ENCODE measurements at places on chromosomes 7 and 10. TPM values are rescaled to one million over a fixed set of nuclear protein-coding genes. Genes with fewer than 3 reads are reported as not detected.

ZCWPW1 gene
- total RNA-seq: 2.6 TPM

PITX3 gene
- total RNA-seq: 1.7 TPM

TMED4 gene
- 69.2 TPM for total RNA-seq

DNA sequence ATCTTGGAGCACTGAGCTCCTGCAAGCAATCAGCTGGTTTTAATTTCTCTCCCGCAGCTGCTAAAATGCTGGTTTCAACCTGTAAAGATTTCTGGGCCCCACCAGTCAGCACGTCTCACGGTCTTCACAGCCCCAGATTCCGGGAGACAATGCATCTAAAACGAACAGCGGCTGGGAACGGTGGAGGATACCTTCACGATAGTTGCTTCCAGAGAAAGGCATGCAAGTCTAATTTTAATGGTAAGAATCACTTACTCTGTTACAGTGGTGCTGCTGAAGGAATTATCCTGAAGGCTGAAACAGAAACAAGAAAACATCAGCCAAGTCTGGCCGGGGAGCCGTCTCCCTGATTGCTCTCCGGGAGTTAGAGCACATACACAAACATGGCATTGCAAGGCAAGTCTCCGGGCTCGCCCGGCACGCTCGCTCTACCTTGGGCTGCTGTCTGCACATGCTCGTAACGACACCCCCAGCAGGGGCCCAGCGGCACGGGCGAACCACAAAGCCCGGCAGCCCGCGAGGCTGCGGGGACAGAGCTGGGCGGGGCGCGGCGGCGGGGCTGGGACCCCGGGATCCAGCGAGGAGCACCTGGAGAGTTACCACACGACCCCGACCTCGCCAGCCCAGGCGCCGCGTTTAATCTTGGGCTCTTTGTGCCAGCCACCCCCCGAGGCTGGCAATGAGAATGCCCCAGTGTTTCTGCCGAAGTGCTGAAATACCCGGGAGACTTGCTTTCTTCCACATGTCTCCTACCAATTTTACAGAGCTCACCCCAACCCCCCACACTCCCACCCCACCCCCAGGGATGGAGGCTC is at the start of gene FAM13C:
FAM13C (minus strand) TSS at position 406 of the 815 bp plus-strand sequence; CDS start at position 317, 89 bp downstream.
- peak; percentile 47 for DNase-seq

DNA sequence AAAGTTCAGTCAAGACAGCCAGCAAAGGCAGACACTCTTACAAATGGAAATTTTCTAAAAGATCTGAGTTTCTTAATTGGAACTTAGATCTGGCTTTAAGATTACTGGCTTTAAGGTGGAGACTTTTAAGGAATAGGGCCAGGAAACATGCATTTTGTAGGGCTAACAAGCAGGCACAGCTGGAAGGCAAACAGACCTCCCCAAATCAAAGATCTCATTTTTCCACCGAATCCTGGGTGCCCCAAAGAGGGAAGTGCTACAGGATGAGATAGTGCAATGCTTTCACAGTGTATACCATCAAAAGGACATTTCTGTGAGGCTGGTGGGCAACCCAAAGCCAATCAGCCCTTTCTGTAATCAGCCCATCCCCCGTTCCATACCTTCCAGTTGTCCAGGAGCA is 27.4 kb downstream of the MRPL32 start:
- no peak for DNase-seq

DNA sequence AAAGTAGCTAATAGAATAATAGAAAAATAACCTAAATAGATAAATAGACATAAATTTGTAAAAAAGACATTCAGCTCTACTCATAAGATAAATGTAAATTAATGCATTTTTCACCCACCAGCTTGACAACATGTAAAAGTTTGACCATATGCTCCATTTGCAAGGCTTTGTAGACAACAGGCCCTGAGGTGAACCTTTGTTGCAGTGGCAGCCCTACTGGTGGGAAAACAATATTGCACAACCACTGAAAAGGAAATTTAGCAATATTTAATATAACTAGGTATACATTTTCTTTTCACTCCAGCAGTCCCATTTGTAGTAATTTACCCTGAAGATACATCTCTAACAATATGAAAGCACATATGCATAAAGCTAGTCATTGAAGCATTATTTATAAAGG is 39.0 kb upstream of the ADRA2A start:
- DNase-seq: no peak

DNA sequence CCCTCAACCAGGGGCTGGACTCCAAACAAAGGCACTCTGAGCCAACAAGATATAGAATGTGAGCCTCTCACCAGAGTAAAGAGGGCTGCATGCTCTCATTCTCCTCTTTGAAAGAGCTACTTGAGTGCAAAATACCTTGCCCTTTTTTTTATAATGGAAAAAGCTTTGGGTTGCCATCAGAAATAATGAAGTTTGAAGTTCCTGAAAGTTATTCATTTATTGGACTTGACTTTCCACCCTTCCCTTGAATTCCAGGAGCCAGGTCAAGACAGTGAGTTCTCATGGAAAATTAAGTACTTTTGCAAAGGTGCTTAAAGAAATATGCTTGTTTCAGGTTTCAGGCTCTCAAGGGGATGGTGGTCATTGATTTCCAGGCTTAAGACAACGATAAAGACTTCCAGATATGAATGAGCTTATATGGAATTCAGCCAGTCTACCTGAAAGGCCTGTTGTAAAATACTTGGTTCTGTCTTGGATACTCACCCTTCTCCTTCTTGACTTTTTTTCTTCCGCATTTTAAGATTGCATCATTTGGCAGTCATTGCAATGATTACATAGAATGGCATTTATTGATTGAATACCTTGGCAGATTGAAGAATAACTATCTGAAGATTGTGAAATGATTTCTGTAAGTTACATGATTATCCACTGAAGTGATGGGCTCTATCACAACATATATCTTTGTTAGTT is 696.4 kb downstream of the INHBA start:
- DNase-seq: peak; percentile 67

- DNase-seq: no peak
Measured at GRCh38 chr7:22109761-22110160, 164.1 kb upstream of the CDCA7L start.

- DNase-seq: no peak
Measured at GRCh38 chr7:5827755-5828154, 46.3 kb upstream of the RNF216 start.

DNA sequence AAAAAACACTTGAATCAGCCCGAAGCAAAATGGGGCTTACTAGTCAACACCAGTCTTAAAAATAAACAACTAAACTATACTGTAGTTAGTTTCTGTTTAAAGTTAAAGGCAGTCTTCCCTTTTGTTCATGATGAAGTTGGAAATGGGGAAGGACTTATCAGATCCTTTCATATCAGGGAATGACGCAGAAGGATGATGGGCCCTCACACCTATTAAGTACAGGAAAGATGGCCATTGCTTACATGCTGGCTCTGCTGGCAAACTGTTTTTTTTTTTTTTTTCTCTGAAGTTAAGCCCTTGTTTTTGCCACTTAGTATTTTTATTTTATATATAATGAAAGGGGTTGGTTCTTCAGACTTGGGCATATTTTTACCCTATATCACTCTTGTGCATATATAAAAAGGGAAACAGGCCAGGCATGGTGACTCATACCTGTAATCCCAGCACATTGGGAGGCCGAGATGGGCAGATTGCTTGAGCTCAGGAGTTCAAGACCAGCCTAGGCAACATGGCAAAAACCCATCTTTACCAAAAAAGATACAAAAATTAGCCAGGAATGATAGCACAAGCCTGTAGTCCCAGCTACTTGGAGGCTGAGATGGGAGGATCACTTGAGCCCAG is 16.6 kb upstream of the NRBF2 start:
- DNase-seq: no peak

Data from astrocyte (in vitro differentiated cells and primary cell).